ENCODE measurements at places on chromosomes 6 and 20. TPM values are rescaled to one million over a fixed set of nuclear protein-coding genes. Genes with fewer than 3 reads are reported as not detected.

Gene DDO
- total RNA-seq, result 0.45 TPM

Gene JPH2
- 0.36 TPM for total RNA-seq

Gene MAP7
- total RNA-seq, result 7.9 TPM

Gene ANKS1A
- total RNA-seq, result 54.9 TPM

Gene TRIM10
- 0.36 TPM for total RNA-seq

Gene OPRM1
- 15.9 TPM for total RNA-seq

Gene CENPQ
- 6.5 TPM for total RNA-seq

Gene RREB1
- 7.6 TPM for total RNA-seq

Gene CST5
- not detected for total RNA-seq
